ENCODE measurements at places on chromosomes 7 and 10.

DNA sequence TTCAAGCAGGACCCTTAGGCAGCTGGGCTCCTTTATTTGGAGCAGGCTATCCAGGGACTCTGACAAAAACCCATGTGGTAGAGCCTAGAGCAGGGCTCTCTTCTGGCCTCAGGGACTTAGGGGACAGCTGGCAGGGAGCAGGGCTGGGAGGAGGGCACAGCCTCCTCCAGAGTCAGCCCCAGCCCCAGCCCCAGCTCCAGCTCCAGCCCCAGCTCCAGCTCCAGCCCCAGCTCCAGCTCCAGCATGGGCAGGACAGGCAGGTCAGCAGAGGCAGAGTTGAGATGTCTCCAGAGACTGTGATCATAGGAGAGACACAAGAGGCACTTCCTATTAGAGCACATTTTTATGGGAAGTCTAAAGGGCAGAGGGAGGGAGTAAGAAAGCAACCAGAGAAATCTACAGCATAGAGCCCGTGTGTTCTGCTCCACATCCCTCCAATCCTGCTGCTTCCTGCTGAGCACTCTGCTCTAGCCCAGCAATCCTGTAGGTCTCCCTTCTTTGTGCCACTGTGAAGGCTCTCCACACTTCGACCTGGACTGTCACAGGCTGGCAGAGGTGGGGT is 13.3 kb upstream of the C10orf53 start:
- DNase-seq: no peak

- DNase-seq: no peak
These were observed 192.4 kb upstream of the SH2B2 start for GRCh38 chr7:102094316-102094650.

DNA sequence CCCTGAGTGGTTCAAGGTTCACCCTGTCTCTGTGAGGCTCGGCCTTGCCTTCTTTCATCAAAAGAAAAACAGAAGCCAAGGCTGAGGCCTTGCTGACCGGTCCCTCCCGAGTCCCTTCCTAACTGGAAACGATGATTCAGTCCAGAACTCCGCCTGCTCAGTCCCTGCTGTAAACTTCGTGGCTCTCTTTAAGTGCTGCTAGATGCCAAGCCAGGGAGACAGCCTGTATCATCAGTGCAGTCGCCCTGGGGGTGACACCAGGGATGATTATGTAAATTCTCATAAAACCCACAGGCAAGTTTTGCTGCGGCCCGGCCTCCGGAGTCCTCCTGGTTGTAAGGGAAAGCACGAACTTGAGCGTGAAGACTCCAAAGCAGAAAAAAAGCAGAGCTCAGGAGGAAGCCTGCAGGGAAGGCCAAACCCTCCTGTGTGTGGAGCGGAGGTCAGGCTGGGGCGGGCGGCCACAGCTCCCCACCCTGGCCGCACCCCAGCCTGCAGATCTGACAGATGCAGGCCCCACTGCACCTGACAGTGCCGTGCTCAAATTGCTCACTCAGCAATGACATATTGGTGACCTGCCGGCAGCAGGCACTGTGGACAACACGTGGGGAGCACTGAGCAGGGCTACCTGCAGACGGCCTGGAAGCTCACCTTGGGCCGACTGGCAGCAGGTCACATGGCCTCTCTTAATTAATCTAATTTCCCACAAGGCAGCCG is 123.4 kb downstream of the DYNC2I1 start:
- DNase-seq: no peak

- DNase-seq: no peak
These were observed 582.4 kb upstream of the FZD8 start for GRCh38 chr10:36224431-36224985.

- no peak for DNase-seq
These were observed 40.2 kb downstream of the CXCL12 start for GRCh38 chr10:44344727-44345126.

DNA sequence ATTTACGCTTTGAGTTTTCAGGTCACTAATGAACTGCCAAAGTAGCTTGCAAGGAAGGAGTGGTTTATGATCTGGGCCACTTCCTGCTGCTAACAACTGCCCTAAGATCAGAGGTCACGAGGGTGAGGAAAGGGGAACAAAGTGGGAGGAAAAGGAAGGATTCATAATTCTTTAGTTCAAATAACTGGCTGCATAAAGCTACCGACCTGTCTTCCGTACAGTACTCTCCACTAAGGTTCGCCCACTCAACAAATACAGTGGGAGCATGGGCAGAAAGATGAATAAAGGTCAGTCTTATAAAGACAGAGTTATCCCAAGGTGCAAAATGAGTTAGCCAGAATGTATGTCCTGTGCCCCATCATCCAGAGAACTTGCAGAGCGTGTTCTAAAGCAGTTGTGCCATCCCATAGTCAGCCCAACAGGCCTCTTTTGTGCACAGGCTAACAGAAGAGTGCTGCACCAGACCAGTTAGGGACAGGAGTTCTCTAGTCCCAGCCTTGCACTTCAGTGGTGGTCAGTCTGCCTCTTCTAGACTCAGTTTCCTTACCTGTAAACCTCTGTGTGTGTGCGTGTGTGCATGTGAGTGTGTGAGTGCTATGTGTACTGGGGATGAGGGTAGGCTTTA is 65.9 kb downstream of the CREB3L2 start:
- no peak for DNase-seq

- no peak for DNase-seq
These were observed 604.0 kb downstream of the CALN1 start for GRCh38 chr7:71808115-71808514.

- DNase-seq: no peak
These were observed 124.0 kb downstream of the AOAH start for GRCh38 chr7:36600314-36600682.

GRCh38 chr10:34449836-34450235 is 365.3 kb downstream of the PARD3 start:
- DNase-seq: no peak

GRCh38 chr10:128463991-128464760 is 338.0 kb upstream of the MKI67 start:
- DNase-seq: no peak

GRCh38 chr7:90512821-90513254 is 43.4 kb downstream of the PTTG1IP2 start:
- DNase-seq: no peak

DNA sequence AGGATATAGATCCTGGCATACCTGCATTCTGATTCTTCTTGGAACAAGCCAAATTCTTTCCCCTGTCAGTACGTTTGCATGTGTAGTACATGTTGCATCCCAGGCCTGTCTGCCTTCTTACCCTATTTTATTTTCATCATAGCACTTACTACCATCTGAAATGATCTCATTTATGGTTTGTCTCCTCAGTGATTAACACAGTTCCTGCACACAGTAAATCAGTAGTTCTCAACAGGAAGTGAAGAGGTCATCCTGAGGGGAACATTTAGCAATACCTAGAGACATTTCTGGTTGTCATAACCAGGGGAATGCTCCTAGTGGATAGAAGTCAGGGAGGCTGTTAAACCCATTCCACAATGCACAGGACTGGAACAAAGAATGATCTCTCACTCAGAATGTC is 38.2 kb upstream of the SLC26A4 start:
- DNase-seq: no peak

DNA sequence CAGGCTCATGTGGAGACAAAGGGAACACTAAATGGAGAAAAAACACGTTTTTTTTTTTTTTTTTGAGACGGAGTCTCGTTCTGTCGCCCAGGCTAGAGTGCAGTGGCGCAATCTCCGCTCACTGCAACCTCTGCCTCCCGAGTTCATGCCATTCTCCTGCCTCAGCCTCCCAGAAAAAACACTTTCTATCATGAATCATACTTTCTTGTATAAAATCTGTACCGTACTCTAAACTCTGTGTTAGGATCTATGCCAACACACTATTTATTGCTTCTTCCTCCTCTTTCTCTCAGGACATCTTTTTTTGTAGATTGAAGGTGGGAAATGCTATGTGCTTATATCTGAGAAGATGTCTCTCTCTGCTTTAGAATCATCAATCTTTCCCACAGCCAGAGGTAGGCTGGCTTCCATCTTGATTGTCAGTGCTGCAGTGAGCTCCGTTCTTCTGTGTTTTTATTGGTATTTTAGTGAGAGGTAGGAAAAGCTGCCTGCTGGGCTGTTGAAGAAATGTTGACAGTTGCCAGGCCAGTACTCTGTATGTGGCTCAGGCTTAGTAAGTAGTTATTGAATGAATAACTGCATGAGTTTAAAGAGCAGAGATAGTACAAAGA is 101.1 kb downstream of the GPR85 start:
- no peak for DNase-seq

GRCh38 chr7:47326220-47326619 is 255.7 kb downstream of the TNS3 start:
- DNase-seq: no peak

DNA sequence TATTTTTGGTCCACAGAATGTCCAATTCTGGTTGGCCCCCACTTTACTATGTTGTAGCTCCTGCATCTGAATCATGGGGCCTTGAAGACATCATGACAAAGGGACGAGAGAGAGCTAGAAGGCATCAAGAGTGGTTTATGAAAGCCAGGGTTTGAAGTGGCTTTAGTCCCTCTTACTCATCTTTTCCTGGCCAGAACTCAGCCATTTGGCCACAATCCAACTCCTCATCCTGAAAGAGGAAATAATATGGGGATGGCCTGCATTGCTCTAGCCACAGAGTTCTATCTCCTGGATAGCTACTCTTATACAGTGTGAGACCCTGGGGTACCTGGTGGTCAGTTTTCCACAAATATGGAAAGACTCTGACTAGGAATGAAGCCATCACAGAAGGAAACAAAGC is 418.9 kb downstream of the XPNPEP1 start:
- no peak for DNase-seq

DNA sequence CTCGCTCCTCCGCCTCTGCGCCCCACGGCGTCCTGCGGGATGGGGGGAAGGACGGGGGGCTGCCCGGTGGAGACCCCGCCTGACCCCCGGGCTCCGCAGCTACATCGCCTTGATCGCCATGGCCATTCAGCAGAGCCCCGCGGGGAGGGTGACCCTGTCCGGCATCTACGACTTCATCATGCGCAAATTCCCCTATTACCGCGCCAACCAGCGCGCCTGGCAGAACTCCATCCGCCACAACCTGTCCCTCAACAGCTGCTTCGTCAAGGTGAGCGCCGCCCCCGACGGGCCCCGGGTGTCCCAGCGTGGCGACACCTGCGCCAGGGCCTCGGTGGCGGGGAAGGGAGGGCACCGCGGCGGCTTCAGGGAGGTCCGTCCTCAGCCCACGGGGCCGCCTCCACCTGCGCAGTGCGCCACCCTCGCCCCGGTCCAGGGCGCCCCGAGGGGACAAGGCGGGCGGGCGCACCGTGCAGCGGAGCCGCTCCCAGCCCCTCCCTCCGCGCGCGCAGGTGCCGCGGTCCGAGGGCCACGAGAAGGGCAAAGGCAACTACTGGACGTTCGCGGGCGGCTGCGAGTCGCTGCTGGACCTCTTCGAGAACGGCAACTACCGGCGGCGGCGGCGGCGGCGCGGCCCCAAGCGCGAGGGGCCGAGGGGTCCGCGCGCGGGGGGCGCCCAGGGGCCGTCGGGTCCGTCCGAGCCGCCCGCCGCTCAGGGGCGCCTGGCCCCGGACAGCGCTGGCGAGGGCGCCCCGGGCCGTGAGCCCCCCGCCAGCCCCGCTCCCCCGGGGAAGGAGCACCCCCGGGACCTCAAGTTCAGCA is 793 bp downstream of the FOXL3 start:
- DNase-seq: no peak

GRCh38 chr10:132882069-132882951 is 60.1 kb downstream of the CFAP46 start:
- DNase-seq: no peak

DNA sequence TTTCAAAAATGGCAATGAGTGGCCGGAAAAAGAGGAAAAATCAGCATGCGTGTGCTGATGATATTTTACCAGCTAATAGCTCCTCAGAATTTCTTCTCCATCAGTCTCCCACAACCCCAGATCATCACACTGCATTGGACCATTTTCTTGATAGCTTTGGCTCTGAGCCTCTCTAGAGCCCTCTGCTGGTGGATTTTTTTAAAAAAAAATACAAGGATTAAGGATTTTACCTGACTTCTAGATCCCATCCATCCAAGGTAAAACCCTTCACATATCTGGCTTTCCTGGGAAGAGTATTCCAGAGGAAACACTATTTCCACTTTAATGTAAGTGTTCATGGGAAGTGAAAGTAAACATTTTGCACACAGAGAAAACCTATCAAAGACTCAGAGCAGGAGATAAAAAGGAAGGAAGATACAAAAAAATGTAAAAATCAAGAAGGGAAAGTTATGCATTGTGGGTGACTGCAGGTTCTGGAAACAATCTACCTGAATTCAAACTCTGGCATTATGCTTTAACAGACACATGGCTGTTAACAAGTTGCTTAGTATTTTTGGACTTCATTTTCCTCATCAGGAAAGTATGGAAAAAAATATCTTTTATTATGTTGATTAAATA is 380.9 kb downstream of the LRRTM3 start:
- no peak for DNase-seq

DNA sequence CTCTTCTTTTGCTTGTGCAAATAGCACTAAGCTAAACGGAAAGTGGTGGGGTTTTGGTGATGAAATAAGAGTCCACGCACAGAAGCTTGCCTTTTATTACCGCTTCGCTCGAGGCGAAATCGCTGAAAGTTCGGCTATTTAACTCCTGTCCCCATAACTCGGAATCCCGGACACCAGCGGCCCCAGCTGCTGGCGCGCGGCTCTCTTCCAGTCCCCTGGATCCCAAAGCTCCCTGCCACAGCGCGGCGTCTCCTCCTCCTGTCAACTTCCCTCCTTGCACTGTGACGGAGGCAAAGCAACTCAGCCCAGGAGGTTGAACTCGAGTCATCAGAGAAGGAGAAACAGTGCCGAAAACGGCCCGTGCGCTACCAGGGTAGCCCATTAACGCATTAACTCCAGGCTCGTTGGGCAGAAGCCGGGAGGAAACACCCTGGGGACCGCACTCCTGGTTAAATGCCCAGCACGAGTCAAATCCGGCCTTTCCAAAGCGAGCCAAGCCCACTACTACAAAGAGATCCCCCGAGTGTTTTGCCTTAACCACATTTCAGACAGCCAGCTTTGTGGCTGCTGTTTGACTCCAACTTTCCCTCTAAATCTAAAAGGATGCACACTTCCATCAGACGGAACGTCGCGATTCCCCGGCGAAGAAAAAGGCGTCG is 1.3 kb downstream of the SEMA3D start:
- no peak for DNase-seq

GRCh38 chr10:62116896-62117295 is 151.7 kb downstream of the RTKN2 start:
- DNase-seq: no peak

DNA sequence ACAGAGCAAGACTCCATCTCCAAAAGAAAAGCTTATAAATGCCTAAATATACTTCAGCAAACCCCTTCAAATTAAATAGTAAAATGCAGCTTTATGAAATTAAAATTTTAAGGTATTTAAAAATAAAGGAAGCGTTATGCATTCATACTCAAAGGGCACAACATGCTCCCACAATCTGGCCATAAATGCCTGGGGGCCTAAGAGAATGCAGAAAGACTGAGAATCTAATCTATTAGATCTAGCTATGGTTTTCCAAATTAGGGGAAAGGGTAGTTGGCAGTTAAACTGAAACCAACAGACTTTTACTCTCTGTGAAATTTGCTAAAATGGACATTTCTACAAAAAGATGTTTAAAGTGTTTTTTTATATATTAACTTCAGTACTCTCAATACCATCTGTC is 40.6 kb downstream of the SORBS1 start:
- no peak for DNase-seq

All from stimulated activated CD4-positive, alpha-beta T cell treated with anti-CD3 and anti-CD28 coated beads, Interleukin-15, amount 100 ng/mL, for 48 hours (primary cell).